Iris pigment epithelial cell (primary cell): ENCODE measurements at places on chromosomes 6 and 20.

DNA sequence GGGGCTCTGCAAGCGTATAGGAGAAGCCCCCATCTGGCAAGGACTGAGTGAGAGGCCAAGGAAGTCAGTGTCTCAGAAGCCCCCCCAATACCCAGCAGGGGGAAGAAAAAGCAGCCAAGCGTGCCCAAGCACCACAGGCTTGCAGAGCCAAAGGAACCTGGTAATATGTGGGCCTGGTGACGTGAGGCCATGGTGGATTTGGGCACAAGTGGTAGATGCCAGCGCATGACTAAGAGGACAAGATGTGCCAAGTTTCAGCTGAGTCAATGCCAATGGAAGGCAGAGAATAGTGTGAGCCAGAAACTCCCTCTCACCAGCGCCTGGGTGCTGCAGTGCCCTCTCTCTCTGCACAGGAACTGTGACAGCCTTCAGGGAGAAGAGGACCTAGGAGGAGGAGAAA lies 110.0 kb downstream of the QRSL1 start:
- DNase-seq, result no peak

GRCh38 chr20:21515300-21516179 lies 1.7 kb upstream of the NKX2-2 start:
- no peak for DNase-seq

DNA sequence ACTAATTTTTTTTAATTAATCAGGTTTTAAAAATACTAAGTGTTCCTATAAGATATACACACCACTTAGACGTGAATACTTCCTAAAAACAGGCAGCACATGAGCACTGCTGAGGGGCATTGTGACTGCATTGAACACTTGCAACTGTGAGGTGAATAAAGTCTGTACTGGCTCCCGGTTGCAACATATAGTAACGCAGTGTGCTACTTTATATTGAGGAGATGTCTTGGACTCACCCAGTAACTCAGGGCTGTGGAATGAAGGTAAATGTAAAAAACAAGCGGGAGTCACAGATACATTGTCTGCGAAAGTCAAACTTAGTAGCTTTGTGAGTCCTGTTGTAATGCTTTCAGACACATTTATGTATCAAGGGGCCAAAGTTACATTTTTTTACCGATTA lies 17.0 kb upstream of the HLA-A start:
- DNase-seq, result no peak

- DNase-seq, result no peak
Observed at GRCh38 chr6:116902634-116903033, 25.6 kb downstream of the RFX6 start.
